Melanocyte of skin (primary cell): ENCODE measurements at places on chromosomes 4 and X. TPM values are rescaled to one million over a fixed set of nuclear protein-coding genes. Genes with fewer than 3 reads are reported as not detected.

SCML2 gene
- 1.00 and 1.2 TPM in 2 replicates for total RNA-seq

MAGEE1 gene
- total RNA-seq, result 1.4 and 1.7 TPM in 2 replicates

FAM47A gene
- not detected in 2 replicates for total RNA-seq

AGA gene
- total RNA-seq, result 34.6 and 75.3 TPM in 2 replicates

DCAF12L1 gene
- 1.0 and 2.5 TPM in 2 replicates for total RNA-seq

CABS1 gene
- total RNA-seq, result not detected in 2 replicates

ASB5 gene
- total RNA-seq, result not detected in 2 replicates

KCNIP4 gene
- 0.15 TPM in 1 of 2 replicates, not detected in the other for total RNA-seq

RNF128 gene
- 12.4 and 23.1 TPM in 2 replicates for total RNA-seq

SSX2B gene
- not detected in 2 replicates for total RNA-seq

PI4K2B gene
- total RNA-seq, result 15.8 and 18.9 TPM in 2 replicates

PAGE4 gene
- not detected in 2 replicates for total RNA-seq

SPANXN4 gene
- total RNA-seq, result not detected in 2 replicates

RHOXF2 gene
- total RNA-seq, result not detected in 2 replicates

RAB39B gene
- total RNA-seq, result 0.33 TPM in 1 of 2 replicates, not detected in the other

GAK gene
- 62.6 and 74.1 TPM in 2 replicates for total RNA-seq

CLCN4 gene
- total RNA-seq, result 0.93 and 1.3 TPM in 2 replicates

NDST4 gene
- not detected in 2 replicates for total RNA-seq

UGT8 gene
- total RNA-seq, result 12.4 and 45.4 TPM in 2 replicates

LRPAP1 gene
- total RNA-seq, result 69.2 and 88.7 TPM in 2 replicates

MAGEB2 gene
- total RNA-seq, result not detected in 2 replicates

IL1RAPL1 gene
- total RNA-seq, result 3.0 and 3.1 TPM in 2 replicates
